Stimulated activated CD4-positive, alpha-beta T cell treated with anti-CD3 and anti-CD28 coated beads, Interleukin-12 subunit alpha, Interleukin-12 subunit beta, amount 100 ng/mL, for 4 hours (primary cell): ENCODE measurements at places on chromosomes 6 and 20.

GRCh38 chr6:23137611-23138010 is 568.2 kb downstream of the HDGFL1 start:
- DNase-seq = no peak

DNA sequence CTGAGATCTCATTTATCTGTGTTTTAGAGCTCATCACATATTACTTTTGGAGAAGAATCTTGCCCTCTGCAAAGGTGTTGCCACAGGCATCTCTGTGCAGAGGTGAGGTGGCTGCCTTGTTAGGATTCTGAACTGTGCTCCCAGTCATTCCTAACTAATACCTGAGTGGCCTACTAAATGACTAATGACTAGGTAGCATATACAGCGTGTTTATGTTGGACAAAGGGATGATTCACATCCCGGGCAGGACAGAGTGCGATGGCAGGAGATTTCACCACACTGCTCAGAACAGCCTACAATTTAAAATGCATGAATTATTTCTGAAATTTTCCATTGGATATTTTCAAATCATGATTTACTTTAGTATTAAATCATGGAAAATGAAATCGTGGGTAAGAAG is 23.1 kb upstream of the CGA start:
- no peak for DNase-seq

- no peak for DNase-seq
These were observed 46.1 kb downstream of the RAB44 start for GRCh38 chr6:36743538-36744303.

GRCh38 chr6:84599991-84600390 is 164.4 kb downstream of the TBX18 start:
- DNase-seq = no peak

- no peak for DNase-seq
These were observed 70.6 kb upstream of the KCNK16 start for GRCh38 chr6:39393075-39393474.

- DNase-seq = peak; percentile 70
These were observed 35.9 kb downstream of the PLCG1 start for GRCh38 chr20:41173161-41173721.

DNA sequence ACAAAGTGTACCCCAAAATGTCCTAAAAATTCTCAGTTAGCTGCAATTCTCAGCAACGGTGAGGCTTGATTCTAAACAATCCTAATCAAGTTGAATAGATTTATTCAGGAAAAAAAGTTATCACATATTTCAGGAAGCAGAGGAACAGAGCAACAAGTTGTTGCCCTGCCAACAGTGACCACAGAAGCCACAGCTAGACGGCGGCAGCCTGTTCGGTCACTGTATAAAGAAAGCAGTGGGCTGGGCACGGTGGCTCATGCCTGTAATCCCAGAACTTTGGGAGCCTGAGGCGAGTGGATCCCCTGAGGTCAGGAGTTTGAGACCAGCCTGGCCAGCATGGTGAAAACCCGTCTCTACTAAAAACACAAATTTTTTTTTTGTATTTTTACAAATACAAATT is 171.2 kb upstream of the BMP5 start:
- DNase-seq = no peak

DNA sequence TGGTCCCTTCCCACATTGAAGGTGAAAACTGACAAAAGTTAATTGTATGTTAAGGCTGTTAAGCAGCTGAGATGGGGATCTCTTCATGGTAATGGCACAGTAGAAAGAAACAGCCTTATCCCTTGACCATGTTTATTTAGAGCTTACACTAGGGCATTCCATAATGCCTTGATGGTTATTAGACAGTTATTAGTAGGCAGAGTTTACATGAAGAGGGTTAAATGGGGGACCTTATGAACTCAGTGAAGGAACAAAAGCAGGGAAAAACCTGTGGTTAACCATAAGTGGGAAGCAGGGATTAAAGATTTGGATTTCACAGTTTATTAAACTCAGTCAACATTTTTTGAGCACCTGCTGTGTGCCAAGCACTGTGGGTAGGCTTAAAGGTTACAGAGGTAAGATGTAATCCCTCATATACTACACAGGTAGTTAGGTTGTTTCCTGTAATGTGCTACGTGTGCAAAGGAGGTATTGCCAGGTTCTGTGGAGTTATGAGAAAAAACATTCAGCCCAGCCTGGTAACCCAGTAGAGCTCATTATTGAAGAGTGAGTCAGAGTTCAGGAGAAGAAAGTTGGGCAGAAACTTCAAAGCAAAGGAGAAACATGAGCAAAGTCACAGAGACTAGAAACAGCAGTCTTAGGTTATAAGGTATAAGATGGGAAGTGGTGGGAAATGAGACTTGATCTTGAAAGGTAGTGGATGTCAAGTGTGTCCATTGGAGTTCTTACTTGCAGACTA is 32.3 kb upstream of the GNRH2 start:
- DNase-seq = no peak

DNA sequence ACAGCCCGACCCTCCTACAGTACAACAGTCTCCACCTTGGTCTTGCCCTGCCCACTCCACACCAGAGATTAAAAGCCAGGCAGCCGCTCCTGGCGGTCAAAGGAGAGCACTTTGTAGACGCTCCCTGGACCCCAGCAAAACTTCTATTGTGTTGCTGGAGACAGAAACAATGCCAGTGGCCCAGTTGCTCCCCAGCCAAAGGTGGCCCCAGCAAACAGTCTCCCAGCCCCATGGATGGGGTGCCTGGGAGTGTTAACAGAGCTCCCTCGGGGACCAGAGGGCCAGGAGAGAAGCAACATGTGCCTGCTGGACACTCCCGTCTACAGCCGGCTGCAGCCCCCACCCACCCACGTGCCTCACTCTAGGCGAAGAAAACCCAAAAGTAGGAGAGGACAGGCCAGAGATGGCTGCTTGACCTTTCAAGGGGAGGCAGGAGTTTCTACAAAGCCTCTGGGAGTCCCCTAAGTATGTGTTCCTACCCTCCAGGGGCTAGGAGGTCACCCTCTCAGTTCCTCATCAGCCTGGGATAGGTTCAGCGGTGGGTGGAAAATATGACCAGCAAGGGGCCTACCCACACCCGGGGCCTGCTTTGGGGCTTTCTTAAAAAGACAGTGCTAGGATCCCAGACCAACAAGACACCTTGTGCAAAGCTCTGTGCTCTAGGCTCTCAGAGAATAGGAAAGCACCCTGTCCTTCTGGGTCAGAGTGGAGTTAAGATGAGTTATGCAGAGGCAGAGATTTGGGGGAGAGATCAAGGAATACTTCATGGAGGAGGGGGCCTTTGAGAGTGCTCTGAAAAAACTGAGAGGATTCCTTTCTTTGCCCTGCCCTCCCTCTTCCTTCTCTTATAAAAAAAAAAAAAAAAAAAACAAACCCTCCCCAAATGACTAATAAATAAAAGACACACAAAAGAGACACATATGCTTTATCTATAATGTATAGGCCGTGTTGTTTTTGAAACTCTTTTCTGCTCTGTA is 19.0 kb upstream of the PREX1 start:
- no peak for DNase-seq
